Karpas-422 (cell line): ENCODE measurements at places on chromosomes 3 and 15.

DNA sequence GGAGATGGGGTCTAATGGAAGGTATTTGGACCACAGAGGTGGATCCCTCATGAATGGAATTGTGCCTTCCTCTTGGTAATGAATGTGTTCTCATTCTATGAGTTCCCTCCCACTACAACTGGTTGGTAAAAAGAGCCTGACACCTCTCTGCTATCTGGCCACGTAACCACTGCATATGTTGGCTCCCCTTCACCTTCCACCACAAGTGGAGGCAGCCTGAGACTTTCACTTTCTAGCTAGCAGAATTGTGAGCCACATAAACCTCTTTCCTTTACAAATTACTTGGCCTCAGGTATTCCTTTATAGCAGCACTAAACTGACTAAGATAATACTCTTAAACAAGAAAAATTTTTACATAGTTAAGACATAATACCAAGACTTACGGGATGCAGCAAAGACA is 155.3 kb downstream of the NR1I2 start:
- peak; percentile 53 for DNase-seq

GRCh38 chr15:66292571-66293418 is 573 bp upstream of the DIS3L start:
- no peak for DNase-seq

DNA sequence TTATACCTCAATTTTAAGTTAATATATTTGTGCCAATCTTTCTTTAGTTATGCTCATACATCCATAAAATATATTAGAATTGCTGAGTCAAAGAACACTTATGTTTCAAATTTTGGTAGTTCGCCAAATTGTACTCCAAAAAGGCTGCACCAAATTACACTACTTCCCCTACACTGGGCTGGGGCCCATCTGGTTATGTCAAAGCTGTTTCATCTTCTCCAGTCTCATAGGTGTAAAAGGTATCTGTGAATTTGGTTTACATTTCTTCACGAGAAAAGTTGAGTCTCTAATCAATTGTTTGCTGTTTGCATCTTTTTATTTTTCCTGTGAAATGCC is 706 bp downstream of the FSIP1 start:
- DNase-seq, result peak; percentile 46

DNA sequence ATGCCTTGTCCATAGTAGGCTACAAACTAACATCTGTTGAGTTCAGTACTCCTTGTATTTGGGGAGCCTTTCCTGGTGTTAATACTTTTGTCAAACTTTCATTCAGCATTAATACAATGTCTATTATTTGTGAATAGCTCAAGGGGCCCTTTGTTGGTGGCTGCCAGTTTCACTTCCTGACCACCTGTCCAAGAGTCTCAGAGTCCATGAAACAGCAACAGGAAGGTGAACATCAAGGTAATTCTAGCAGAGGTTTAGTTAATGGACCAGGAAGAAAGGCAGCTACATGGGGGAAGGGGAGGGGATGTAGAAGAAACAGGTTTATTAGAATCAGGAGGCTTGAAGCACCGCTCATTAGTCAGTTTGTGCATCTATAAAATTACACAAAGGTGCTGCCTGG is 386.9 kb downstream of the PDCD6IP start:
- peak; percentile 49 for DNase-seq

DNA sequence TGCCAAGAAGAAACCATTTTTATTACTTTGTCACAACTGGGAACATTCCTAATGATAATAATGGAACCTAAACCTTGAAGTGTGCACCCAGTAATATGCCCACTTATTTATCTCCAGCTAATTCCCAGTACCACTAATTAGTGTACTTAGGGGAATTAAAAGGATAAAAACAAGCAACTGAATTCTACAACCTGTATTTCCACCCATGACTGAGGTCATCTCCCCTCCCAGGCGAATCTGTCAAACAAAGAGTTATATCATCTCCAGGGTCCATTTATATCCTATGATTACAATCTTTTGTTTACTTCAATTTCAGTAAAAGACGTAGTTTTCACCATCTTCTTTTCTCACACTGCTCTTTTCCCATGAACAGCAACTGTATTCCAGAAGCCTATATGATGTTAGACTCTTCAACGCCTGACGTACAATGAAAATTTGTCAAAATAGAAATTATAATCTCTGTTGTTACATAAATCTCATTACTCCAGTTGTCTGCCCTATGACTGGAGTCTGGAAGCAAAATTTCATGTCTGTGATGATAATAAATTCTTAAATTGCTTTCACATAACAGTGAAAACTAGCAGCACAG is 177.6 kb downstream of the GOLIM4 start:
- DNase-seq, result no peak

GRCh38 chr3:139016430-139017048 is 4.2 kb downstream of the PRR23B start:
- DNase-seq, result no peak

GRCh38 chr3:64916937-64917336 is 229.1 kb upstream of the ADAMTS9 start:
- no peak for DNase-seq

- DNase-seq, result peak; percentile 96
Observed at GRCh38 chr3:71582612-71583565, 639 bp downstream of the FOXP1 start.

GRCh38 chr3:57063032-57063431 is 2.6 kb downstream of the SPATA12 start:
- DNase-seq, result no peak

- DNase-seq, result no peak
Observed at GRCh38 chr15:25226360-25226759, 212.5 kb downstream of the UBE3A start.

DNA sequence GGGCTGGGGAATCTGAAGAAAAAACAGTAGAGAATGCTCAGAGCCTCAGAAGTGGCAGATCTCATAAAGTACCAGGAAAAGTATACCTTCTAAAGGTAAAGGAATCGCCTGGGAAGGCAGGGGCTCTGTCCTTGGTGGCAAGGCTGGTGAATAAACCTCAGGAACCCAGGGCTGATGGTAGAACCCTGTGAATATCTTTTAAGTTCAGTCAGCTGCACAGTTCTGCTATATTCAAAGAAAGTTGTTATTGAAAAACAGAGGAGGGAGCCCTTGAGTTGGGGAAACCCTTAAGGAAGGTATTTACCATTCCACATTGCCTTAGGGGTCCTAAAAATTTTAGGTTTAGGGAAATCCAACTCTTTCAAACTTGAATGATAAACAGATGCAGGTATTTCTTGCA is 31.2 kb downstream of the ZPLD1 start:
- DNase-seq, result no peak

GRCh38 chr3:50652709-50653108 is 22.0 kb upstream of the DOCK3 start:
- DNase-seq, result peak; percentile 69

DNA sequence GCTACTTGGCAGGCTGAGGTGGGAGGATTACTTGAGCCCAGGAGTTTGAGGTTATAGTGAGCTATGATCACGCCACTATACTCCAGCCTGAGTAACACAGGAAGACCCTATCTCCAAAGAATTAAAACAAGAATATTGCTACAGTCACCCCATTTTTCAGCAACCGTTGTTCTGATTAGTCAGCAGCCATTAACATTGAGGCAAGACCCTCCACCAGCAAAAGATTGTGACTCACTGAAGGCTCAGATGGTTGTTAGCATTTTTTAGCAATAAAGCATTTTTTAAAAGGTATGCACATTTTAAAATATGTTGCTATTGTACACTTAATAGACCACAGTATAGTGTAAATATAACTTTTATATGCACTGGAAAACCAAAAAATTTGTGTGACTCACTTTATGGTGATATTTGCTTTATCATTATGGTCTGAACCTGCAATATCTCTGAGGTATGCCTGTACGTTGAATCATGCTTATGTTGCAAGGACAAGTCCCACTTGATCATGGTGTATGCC is 492.6 kb downstream of the SQOR start:
- DNase-seq, result no peak

- no peak for DNase-seq
Observed at GRCh38 chr15:55907797-55908196, 85.6 kb downstream of the NEDD4 start.

GRCh38 chr3:45477838-45478237 is 89.5 kb downstream of the LARS2 start:
- DNase-seq, result no peak

DNA sequence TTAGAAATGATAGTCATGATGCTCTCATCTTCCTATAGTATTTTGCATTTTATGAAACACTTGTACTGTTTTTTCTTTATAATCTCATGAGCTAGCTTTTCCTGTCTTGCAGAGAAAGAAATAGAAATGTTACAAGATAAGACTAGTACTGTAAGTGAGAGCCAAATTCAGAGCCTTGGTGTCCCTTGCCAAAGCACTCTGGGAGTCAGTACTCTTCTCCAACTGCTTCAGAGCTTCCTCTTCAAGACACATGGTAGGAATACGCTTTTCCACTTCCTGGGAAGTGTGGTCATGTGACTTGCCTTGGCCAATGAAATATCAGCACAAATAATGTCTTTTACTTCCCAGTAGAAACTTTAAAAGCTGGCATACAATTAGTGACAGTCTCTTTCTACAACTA is 112.4 kb downstream of the SEMA6D start:
- no peak for DNase-seq

GRCh38 chr3:50278880-50279224 is at the start of gene LSMEM2:
TSS of gene LSMEM2 (plus strand) at chr3:50279087. CDS start at chr3:50279114, 27 bp downstream.
- no peak for DNase-seq

DNA sequence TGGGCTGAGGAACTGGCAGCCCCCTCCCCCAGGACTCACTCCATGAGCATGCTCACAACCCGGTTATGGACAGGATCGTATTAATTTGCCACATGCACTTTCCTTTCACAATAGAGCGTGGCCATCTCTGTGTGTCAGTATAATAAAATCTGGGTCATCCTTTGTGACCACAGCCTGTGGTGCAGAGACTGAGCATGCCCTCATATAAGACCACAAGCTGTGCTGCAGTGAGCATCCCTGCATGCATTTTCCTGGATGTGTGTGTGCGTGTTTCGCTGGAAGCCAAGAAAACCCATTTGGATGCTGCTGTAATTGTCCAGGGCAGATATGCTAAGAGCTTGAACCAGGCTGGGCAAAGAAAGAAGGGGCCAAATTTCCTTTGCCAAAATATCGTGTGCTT is 39.7 kb downstream of the CYP11A1 start:
- no peak for DNase-seq

DNA sequence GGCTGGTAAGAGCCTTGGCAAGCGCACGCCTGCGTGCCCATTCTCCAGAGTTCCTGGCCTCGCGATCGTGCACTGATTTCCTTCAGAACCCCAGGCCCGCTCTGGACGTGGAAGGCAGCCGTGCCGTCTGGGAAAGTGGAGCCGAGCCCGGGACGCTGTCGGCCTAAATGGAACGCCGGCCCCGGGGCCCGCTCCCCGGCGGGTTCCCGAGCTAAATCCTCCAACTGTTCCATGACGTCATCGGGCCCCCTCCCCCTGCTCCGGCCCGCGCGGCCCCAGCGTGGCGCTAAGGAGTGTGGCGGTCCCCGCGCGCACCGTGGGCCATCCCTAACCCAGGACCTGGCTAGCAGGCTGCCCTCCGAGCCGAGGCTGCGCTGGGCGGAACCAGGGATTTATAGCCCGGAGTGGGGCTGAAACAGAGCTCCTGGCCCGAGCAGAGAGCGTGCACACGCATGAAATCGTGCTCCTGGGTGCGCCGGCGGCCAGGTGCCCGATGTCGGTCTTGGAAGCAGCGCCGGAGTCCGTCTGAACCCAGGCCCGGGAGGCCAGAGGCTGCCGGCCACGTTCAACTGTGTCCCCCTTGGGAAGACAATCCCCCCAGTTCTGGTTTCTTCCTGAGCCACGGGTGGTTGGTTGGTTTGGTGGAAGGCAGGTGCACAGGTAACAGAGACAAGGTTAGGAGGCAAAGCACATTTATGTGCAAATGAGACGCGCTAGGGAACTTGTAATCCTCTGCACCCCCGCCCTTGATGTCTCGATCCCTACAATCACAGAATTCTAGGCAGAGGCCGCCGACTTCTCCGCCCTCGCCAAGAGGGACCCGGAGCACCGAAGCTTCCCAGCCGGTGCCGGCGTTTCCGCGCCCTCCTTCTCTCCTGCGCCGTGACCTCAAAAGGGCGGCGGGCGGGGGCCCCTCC is 84.9 kb upstream of the ETV5 start:
- DNase-seq, result no peak

GRCh38 chr3:154662851-154663250 is 232.9 kb upstream of the GPR149 start:
- no peak for DNase-seq

DNA sequence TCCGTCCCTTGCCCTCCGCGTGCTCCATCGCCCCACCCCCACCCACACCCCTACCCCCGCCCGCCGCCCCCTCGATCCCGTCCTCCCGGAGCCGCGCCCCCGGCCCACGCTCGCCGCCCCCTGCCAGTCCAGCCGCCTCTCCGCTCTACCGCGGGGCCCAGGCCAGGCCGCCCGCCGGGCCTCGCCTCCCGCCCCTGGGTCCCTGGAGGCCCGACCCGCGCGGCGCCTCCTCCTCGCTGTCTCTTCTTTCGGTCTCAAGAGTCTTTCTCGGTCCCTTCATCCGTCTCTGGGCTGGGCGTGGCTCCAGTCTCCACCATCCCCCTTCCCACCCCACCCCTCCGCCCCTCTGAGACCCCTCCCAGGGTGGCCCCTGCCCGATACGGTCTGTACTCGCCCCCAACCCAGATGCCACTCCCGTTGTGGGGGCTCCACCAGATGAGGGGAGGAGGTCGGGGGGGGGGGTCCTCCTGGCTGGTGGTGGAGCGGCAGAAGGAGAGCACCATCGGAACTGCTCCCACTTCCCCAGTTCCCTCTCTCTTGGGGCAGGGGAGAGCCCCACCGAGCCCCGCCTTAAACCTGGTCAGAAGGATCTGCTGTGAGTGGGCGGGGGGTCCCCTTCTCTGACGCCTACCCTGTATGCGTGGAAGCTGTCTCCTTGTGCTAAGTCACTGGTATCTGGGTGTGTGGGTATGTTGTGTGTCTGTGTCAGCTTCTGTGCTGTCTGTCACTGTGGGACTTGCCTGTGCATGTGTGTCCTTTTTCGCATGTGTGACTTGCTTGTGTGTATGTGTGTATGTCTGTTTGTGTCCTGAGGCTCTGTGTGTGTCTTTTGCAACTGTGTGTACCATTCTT is 1.0 kb downstream of the PRKCD start:
- peak; percentile 88 for DNase-seq

DNA sequence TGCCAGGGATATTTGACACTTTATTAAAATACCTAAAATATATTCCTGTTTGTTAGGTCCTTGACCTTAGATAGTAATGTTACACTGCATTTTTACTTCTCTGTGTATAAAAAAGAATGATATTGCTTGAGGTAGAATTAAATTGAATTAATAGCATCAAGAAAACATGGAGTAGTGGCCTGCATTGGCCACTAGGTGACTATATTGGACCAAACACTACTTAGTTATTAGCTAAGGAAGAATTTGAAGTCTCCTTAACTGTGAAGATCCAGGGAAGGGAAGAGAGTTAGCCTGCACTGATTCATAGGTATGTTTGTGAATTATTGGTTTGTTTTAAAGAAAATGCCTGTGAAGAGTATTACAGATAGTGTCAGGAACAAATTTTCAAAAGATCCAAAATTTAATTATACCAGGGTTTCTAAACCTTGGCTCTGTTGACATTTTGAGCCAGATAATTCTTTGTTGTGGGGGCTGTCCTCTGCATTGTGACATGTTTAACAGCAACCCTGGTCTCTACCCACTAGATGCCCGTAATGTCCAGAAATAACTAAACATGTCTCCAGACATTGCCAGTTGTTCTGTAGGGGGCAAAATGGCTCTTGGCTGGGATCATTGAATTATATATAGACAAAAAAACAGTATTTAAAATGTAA is 103.6 kb upstream of the THSD4 start:
- peak; percentile 58 for DNase-seq

- DNase-seq, result no peak
Observed at GRCh38 chr3:63960048-63960711, 48.0 kb upstream of the SCAANT1 start.
